ENCODE measurements at places on chromosomes 2 and 18. TPM values are rescaled to one million over a fixed set of nuclear protein-coding genes. Genes with fewer than 3 reads are reported as not detected.
A peak's percentile ranks its signal among the peaks of the same experiment; 100 is the strongest.

DNA sequence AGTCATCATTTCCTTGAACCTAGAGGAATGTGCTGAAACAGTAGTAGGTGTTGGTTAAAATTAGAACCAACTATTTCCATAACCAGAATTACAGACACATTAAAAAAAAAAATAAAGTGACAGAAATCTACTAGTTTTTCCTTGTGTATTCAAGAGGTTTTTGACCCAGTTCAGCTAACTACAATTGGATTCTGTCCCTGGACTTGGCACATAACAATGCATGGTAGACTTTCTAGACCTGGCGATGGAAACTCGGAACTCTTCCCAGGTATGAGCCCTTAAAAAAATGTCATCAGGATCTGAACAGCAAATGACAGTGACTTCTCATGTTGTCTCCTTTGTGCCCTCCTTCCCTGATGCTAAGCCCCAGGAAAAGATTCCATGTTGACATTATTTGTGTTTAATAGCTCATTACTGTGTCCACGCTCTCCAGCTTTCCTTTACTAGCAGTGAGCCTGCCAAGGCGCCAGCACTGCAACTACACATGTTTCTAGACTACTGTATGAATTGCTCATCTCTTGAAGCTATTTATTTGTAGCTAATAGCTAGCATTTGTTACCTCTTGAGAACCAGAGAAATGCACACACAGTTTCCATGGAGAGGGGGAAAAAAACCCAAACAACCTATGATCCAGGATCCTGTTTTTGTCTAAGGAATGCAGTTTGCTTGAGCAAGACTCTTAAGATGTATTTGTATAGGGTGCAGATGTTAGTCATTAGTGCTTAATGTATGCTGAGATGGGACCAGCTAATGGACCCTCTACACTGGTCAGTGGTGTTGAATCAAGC is 148.5 kb downstream of the FMNL2 start:
- DNase-seq: no peak

- DNase-seq: no peak
Measured at GRCh38 chr2:135762022-135762421, 20.4 kb downstream of the UBXN4 start.

DNA sequence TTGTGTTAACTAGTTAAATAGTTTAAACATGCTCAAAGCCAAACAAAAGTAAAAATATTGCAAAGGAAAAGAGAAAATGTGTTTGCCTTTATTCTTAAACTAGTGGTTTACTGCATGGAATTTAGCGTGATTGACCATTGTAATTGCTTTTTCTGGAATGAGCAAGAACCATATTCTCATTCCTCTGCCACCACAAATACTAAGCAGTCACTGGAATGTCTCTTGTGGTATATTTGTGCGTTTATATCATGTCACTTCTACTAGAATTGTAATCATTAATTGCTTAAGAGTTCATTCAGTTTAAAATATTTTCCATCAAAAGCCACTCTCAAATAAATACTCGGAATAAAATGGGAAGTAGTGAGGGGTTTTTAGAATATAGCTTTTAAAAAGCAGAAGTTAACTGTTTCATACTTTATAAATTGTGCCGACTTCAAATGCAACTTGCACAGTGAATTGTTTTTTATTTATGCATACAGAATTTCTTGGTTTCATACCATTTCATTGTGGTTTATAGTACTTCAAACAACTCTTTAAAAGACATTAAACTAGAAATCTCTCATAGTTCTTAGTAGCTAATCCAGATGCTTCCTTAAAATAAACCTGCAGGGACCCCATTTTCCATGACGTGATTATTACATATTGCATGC is 288.1 kb downstream of the EPHA4 start:
- DNase-seq: peak; percentile 46

- DNase-seq: no peak
Measured at GRCh38 chr2:236687296-236687965, 117.8 kb downstream of the ACKR3 start.

GRCh38 chr18:21110713-21111345 is 784 bp downstream of the ROCK1 start:
- DNase-seq: peak; percentile 33

DNA sequence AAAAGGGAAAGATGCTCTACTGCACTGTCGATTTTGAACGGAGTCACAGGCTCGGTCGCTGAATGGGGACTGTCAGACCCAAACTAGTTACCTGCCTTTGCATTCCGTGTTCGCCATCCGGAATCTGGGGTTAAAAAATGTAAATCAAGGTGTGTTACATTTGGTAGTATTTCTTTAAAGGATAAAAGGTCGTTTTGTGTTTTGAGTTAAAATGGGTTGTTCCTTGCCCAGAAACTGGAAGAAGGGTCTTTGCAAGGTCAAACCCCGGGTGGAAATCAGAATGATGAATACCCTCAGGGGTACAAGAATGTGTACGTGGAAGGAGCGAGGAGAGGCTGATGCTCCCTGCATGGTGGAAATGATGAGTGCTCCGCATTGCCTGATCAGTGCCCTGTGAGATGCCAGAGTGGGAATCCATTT is 1.0 kb downstream of the VSNL1 start:
- DNase-seq: no peak

DNA sequence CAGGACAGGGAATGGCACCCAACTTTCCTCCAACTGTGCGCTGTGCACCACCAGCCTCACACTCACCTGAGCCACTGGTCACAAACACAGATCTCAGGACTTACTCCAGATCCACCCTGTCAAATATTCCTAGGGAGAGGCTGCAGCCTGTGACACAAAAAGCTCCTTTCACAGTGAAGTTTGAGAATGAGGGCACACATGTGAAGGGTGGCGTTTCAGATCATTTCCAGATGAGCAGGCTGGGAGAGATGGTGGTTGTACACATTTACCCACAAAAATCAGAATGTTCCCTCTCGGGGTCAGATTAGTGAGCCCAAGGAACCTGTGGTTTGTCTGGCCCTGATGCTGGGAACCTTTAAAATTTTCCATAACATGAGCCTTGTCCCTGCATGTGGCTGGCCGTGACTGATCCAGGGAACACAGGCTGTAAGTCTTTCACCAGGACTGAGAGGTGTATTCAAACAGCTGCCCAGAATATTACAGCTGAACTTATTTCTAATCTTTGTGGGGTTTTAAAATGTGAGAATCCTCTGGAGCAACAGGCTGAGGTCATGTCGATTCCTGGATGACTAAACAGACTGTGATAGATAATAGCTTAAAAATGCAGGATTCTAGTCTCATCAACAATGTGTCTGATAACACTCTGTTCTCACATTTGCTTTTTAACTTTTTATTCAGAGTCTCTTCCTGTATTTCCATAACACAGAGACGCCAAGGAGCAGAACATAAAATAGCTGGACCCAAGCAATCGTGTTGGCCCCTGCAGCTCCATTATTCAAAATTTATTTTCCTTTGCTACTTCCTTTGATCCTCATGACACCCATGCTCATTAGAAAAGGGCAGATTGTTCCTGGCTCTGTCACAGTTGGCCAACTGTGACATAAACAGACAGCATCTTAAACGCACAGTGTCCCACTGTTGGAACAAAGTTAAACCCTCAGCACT is 35.5 kb downstream of the IL1R2 start:
- peak; percentile 53 for DNase-seq

GRCh38 chr2:10412380-10412779 is 35.7 kb downstream of the ODC1 start:
- DNase-seq: peak; percentile 67

DNA sequence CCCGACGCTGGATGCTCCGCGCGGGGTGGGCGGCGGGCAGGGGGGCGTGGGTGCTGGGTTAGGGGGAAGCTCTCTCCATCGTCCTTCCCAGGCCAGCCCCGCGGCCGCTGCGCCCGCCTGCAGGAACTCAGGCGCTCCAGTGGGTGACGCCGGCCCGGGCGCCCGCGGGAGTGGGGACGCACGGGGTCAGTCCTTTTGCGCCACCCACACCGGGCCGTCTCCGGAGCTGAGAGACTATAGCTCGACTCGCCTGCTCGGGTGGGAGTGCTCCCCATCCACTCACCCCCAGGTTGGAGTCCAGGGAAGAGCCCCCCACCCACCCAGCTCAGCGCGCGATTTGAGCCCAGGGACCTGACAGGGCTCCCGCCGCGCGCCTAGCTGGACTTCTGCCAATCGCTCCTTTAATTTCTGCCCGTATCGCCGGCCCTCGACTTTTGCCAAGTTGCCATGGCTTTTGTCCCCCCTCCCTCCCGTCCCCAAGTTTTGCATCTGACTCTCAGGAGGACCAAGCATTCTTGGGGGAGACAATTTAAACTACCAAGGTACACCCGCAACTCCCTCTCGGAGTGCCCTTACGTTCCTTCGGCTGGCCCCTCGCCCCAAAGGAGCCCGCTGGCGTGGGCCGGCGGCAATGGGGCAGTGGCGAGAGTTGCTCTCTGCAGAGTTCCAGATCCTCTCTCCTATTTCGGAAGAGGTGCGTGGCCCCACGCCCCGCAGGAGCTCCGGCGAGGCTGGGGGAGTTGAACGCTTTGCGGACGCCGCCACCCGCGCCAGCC is 205.8 kb upstream of the SMAD2 start:
- DNase-seq: no peak

DNA sequence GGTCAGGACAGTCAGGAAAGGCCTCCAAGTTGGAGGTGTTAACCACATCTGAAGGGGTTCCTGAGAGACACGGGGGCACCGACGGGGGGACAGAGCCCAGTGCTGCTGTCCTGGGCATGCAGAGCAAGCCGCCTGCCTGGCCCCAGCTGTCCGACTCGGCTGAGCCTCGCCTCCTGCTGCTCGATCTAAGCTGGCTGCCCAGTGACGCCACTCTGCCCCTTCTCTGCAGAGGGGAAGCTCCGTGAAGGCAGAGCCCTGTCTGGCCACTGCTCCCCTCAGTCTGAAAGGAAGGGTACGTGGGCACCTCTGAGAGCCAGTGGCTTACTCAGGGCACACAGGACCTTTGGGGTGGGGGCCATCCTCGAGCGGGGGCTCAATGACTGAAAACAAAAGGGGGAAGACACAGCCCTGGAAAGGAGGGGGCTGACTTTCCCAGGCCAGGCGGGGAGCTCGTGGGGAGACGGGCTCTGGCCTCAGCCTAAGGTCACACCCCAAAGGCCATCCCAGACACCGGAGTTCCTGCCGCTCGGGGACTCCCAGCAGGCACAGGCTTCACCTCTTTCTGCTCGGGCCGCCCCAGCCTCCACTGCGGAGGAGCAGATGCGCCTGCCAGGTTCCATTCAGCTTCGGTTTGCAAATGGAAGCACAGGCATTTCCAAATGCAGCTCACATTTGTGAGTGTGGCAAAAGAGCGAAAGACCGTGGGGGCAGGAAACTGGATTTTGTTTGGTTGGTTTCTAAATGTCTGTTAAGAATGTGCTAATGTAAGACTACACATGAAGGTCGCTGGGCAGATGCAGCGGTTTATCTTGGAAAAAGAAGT is 136.9 kb downstream of the HDAC4 start:
- no peak for DNase-seq

DNA sequence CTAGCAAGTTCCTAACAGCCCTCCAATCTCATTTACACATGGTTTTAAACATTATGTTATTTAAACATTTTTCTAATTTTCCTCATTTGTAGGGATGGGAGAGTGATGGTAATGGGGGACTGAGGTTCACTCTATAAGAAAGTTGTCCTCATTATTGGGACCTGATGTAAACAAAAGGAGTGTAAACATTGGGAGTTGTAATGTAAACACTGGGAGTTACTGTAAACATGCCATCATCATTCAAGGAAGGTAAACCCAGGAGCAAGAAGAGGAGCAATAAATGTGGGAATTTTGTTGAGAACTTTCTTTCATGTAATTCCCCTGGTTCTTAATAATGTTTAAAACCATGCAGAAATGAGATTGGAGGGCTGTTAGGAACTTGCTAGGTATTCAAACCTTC is 17.8 kb downstream of the RFTN2 start:
- DNase-seq: no peak

GRCh38 chr2:120421126-120421829 is 75.3 kb downstream of the INHBB start:
- DNase-seq: no peak

DNA sequence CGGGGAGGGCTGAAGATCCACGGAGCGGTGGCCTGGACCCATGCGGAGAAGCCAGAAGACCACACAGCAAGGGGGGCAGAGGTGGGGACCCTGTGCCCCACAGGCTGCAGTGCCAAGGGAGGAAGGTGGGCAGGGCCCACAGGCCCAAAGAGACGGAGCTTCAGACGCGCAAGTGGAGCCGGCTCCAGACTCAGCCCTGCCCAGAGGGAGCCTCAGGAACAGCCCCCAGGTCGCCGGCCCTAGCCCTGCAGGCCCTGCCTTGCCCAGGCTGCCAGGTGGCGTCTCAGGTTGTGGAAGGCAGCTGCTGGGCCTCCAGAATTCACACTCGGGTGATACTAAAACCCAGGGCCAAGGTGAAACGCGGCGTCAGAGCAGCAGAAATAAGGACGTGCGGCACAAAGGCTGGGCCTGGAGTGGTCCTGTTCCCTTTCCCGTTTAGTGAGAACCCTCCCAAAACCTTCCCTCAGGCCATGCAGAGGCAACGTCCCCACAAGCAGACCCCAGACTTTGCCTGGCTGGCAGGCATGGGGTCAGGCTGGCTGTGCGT is 36.8 kb downstream of the SLC66A2 start:
- DNase-seq: no peak

- DNase-seq: no peak
Measured at GRCh38 chr2:188551671-188552070, 260.0 kb downstream of the GULP1 start.

DNA sequence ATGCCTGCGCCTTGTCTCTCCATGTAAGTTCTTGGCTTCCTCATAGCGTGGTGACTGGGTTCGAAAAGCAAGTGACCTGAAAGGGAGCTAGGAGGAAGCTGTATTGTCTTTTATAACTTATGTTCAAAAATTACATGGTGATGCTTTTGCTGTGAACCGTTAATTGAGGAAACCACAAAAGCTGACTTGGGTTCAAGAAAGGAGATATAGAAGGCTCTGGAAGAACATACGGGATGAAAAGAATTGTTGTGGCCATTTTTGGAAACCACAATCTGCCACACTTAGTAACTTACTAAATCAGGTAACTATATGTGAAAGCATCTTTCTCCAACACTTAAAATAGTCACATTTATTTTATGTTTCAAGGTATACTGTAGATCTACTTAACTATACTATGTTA is 177.0 kb upstream of the RBMS1 start:
- no peak for DNase-seq

The DNAH7 gene
- total RNA-seq: 0.40 TPM

The ARHGAP15 gene
- not detected for total RNA-seq

The TTC31 gene
- 16.5 TPM for total RNA-seq

The BMPR2 gene
- 20.5 TPM for total RNA-seq

The MRPL33 gene
- 237 TPM for total RNA-seq

Measured in A172 (cell line).